Ureter (tissue), 1 donor: ENCODE measurements at places on chromosomes 1 and 21. TPM values are rescaled to one million over a fixed set of nuclear protein-coding genes. Genes with fewer than 3 reads are reported as not detected.

- DNase-seq: no peak
These were observed 359.0 kb upstream of the PTBP2 start for GRCh38 chr1:96362623-96363022.

GRCh38 chr1:44608141-44608540 is 66.1 kb downstream of the TMEM53 start:
- no peak for DNase-seq

The RSPO1 gene
- 1.3 TPM for total RNA-seq

DNA sequence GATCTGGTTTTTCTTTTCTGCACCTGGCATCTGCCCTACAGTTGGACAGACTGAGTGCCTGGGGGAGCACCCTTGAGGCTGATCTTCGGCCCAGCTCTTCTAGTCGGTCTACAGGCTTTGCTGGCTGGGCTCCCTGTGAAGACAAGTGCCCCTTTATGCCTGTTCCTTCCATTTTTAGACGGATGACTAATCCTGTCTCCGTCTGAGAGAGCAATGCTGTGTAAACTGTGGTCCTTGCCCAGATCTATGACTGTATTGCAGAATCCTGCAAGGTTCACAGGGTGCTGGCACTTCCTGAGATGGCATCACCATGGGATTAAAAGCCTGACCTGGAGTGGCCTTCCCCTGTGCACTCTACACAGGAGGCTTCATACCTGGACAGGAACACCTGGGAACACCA is 47.6 kb upstream of the SAMD13 start:
- peak; percentile 54 for DNase-seq

DNA sequence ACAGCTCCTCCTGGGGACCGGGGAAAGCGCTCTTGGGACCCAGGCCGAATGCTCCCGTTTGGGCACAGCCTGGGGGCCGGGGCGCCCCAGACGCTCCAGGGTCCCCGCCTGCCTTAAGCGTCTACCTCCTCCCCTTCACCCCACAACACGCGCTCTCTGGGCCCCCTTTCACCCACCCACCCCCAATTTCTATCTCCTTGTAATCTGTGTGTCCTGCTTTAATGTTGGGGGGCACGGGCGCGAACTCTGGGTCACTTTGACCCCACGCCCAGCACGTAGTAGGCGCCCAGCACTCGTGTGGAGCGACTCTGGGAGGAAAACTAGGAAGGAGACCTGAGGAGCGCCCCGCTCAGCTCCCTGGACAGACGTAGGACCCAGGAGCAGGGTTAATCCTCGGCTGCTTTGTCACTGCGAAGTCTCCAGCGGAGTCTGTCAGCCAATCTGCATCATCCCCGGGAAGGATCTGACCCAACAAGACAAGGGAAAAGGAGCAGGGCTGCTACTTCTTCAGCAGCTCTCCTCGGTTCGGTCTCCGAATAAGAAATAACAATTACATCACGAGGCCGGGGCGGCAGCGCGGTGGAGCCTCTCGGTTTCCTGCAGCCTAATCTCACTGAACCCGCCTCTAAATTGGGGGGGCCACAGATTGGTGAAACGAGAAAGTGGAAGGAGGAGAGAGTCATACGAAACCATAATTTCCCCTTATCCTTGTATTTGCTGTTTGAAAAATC is 757 bp upstream of the NRIP1 start:
- DNase-seq: peak; percentile 86

DNA sequence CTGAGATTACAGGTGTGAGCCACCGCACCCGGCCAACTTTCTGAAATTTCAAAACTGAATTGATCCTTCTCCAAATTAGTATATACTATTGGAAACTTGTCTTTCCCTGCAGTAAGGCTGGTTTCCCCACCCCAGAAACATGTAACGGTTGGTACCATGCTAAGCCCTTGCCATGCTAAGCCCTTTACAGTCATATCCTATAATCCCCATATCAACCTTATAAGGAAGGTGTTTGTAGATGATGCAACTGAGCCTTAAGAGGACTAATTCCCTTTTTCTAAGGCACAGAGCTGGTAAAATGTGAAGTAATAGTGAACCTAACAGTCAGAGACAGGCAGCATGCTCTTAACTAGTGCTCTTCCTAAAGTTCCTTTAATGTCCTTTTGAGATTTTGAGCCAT is 413.7 kb downstream of the DISC1 start:
- no peak for DNase-seq

GRCh38 chr1:101820071-101820470 is 176.7 kb downstream of the OLFM3 start:
- no peak for DNase-seq

The TRNP1 gene
- 46.6 TPM for total RNA-seq

The NUCKS1 gene
- total RNA-seq: 189 TPM

The PDPN gene
- total RNA-seq: 29.5 TPM

DNA sequence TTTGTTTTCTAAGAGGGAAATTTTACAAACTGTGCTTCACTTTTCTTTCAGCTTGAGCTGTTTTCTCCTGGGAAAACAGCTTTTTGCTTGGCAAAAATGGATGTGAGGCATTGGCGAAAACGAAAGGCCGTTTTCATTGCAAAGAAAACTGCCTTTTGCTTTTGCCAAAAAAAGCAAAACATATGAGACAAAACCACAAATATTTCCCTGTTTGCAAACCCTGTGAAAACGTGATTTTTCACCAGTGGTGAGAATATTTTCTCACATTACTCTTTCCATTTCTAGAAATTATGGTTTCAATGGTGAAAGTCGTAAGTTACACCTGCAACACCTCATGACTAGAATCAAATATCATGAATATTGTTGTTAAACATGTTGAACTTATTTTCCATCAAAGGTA is 74.0 kb upstream of the ZBTB18 start:
- DNase-seq: no peak

GRCh38 chr1:31374511-31375196 is 1.8 kb upstream of the FABP3 start:
- DNase-seq: no peak

DNA sequence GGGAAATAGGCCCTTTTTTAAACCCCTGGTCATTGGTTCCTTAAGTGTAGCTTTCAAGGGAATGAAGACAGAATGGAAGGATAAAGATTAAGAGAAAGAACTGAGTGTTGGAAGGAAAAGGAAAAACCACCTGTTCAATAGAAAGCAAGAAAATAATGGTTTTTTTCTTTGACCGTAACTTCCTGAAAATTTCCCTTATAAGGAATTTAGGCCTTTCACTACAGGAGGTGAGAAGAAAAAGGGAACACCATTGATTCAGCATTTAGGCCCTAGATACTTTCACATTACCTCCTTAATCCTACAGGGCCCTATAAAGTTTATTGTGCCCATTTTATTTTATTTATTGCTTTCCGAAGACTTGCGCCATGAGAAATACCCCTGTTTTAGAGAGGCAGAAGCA is 18.9 kb downstream of the KPNA6 start:
- no peak for DNase-seq

GRCh38 chr1:116999596-116999995 is 2.0 kb upstream of the CD101 start:
- DNase-seq: no peak

DNA sequence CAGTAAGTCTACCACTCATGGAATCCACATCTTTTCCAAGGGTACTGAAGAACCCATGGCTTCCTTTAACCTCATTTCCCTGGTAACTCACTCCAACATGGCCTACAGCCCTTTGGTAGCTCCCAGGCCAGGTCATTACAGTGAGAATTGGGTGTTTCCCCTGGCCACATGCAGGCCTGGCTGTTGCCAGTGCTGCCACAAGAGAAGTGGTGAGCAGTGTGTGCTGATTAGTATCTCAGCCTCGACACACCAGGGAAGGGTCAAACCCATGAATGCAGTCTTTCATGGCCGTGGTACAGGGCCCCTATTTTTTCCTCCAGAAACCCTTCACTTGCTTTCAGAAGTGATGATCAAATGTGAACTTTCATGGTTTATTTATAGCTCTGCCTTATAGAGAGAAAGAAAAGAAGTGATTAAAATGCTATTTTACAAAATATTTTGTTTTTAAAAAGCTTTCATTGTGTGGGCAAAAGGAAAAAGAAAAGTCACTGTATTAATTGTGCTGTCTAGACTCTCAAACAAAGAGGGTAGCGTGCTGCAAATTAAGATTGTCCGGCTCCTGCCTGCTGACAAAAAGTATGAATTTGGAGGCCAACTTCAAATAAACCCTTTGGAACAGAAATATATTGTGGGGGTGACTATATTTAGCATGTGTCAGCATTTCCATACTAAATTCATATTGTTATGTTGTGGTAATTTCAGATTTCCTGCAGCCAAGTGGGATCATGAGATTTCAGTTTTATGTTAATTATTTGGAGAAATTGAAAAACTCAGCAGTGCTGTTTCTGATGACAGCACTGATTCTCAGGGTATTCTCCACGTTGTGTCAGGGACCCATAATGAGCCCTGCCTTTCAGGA is 62.0 kb upstream of the HOOK1 start:
- DNase-seq: no peak

- DNase-seq: no peak
These were observed 190.1 kb downstream of the ST6GALNAC3 start for GRCh38 chr1:76264642-76265041.

The ZNF678 gene
- total RNA-seq: 14.0 TPM

DNA sequence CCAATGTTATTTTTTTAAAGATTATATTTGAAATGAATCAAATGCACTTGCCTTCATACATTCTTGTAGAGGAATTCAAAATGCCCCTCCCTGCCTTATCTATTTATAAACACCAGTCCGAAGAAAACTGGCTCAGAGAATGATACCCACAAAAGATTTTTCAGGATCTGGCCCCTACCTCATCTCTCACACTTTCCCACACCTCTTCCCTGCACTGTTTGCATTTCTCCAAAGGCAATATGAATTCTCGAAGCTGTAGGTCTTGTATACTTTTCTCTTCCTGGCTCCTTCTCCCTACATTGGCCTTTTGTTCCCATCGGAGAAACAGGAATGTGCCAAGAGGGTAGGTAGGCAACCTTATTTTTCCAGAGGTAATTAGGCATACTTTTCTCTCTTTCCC is 12.0 kb upstream of the CCDC190 start:
- no peak for DNase-seq
